ENCODE measurements at places on chromosomes 3 and 15.

GRCh38 chr15:63908991-63909390 lies 75.2 kb upstream of the HERC1 start:
- no peak for DNase-seq

- DNase-seq: no peak
Measured at GRCh38 chr3:37221407-37221806, 47.0 kb upstream of the LRRFIP2 start.

GRCh38 chr15:39413558-39413957 lies 167.3 kb upstream of the THBS1 start:
- no peak for DNase-seq

DNA sequence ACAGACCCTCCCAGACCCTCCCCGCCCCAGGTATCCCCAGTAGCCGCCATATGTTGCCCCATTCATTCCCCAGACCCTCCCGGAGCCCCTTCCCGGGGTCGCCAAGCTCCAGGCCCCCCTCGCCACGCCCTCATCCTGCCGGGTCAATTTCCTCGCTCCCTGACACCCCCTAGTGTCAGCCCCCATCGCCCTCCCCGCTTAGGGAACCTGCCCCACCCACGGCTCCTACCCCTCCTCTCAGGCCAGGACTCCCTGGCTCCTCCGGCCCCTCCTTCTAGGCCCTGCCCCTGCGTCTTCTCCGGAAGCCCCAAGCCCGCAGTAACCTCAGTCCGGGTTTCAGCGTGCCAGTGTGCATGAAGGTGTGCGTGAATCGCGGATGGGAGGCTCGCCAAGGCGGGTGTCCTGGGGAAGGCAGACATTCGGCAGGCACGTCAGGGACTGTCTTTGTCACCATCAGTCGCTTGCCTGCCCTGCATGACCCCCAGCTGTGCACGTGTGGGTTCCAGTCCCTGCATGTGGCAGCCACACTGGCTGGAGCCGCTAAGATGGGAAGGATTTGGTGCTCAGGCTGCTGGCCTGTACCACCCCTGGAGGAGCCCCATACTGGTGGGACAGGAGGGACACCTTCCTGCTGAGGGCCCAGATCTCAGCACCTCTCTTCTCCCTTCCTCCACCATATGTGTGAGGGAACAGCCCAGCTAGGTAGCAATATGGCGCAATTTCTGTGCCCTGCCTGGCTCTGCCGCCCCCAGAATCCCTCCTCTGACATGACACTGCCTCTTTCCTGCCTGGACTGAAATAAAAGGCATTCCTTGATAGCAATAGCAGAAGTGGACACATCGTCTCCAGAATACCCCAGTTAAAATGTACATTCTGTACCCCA lies 693 bp downstream of the DISP2 start:
- DNase-seq: no peak

DNA sequence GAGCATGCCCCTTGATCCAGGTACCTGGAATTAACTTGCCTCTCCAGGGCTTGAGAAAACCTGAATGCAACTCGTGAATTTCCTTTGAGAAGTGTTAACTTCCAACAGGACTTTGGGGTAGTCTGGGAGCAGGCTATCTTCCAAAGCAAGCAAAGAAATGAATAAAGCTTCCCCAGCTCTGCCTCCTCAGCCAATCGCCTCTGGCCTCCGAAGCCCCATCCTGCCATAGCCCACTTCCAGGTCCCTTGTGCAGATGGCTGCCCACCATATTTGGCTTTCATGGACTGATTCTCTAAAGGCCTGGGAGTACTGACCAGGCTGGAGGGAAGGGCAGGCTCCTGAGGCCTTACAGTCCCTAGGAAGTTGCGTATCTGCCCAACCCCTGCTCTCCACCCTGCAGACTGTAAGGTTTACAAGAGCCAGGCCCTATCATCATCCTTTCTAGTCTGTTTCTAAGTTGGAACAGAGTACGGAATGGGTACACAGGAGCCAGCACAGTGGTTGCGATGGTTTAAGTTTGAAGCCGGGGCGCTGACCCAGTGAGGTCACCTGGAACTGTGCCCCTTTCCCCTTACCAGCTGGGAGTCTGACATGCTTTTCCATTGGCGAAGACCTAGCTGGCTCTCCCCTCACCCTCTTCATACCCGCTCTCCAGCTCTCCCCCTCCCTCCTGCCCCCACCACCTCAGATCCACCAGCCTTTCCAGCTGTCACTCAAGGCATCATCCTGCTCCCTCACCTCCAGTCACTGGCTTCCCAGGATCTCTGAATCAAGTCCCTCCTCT lies 1.1 kb upstream of the PML start:
- DNase-seq: no peak

DNA sequence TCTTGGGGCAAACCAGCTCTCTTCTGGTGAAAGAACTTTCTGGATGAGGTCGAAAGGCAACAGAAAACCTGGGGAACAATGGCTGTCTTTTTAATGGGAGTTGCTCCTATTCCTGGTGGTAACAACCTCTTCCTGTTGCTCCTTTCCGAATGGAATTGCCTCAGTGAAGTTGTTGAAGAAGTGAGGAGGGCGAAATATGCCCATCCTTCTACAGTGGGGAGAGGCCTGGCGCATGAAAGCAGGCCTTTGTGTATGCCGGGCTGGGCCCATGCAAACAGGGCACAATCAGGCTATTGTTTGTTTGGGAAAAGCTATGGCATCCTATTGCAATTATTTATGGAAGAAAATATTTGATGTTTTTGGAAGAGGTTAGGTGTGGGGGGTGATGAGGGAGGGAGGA lies 166.9 kb downstream of the IGF1R start:
- DNase-seq: no peak

- no peak for DNase-seq
Measured at GRCh38 chr3:116663161-116664110, 46.1 kb upstream of the TUSC7 start.

GRCh38 chr3:197169028-197169427 lies 129.4 kb downstream of the DLG1 start:
- no peak for DNase-seq

DNA sequence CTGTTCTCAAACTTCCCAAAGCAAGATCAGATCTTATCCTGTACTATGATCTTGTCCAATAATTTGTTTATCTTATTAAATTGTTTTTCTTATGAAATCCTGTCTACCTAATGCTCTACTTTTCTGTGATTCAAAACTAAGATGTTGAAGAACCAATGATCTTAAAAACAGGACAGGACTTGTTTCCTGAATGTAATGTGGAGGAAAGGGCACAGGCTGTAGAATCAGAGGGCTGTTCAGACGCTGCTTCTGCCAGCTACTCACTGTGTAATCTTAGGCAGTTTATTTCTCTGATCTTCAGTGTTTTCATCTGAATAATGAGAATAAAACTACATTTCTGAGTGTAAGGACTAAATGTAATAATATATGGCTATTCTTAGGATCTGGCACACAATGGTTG lies 20.1 kb upstream of the DMXL2 start:
- DNase-seq: no peak

- DNase-seq: no peak
Measured at GRCh38 chr3:48851407-48851806, 3.7 kb upstream of the PRKAR2A start.

GRCh38 chr3:179438841-179439240 lies 12.4 kb downstream of the GNB4 start:
- DNase-seq: no peak

- DNase-seq: no peak
Measured at GRCh38 chr3:195811756-195812155, at the start of gene MUC4. MUC4 (minus strand) TSS chr3:195811929; CDS start chr3:195811817, 112 bp downstream.

DNA sequence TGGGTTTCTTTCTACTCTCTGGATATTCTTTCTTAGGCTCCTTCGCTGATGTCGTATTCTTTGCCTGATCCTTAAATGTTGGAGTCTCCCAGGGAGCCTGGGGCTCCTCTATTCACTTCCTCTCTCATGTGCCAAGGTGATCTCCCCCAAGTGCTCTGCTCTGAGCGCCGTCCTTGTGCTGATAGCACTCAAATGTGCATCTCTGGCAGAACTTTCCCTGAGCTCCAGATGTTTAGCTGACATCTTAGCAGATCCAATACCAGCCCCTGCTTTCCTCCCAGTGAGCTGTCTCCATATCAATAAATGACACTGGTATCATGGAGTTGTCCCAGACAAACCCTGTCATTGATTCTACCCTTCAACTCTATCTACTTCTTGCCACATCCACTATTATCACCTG lies 62.4 kb downstream of the NTRK3 start:
- DNase-seq: no peak

Data from activated CD8-positive, alpha-beta memory T cell treated with anti-CD3 and anti-CD28 coated beads for 48 hours (primary cell).